ENCODE measurements at places on chromosomes 11 and 22. TPM values are rescaled to one million over a fixed set of nuclear protein-coding genes. Genes with fewer than 3 reads are reported as not detected.

TMEM25 gene
- total RNA-seq = 53.6 TPM

GRCh38 chr11:14857621-14858020 is 34.4 kb downstream of the CYP2R1 start:
- DNase-seq = no peak

GRCh38 chr11:10392095-10393079 is 62.7 kb upstream of the AMPD3 start:
- no peak for DNase-seq

DNA sequence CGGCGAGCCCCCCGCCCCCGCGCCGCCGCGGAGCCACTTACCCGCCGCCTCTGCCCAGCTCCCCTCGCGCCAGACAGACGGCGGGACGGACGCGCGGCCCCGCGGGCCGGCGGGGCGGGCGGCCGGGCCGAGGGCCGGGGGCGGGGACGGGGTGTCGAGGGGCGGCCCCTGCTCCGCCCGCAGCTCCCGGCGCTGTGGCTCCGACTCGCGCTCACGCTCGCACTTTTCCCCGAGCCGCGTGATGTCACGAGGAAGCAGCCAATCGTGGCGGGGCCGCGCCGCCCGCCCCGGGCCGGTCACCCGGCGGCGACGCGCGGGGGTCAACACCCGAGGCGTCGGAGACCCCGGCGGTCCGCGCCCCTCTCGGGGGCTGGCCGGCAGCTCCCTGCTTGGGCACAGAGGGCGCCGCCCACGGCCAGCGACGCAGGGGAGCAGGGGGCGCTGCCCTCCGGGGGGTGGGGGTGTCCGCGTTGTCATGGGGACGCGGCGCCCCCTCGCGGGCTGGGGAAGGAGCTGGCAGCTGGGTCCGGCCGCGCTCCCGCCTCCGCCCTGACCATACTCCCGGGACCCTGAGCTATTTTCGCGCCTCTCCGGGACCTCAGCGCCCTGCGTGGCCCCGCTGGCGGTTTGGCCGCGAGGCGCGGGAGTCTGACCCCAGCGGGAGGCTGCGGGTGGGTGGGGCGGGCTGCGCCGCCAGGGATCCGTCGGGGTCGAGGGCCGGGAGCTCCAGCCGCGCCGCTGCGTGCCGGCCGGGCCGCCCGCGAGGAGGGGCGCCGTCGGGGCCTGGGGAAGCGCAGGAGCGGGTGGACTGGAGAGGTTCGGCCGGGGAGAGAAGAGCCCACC is at the start of gene CHRM4:
TSS of gene CHRM4 (minus strand) at position 199 of the 843 bp plus-strand sequence. CDS start 5,219 bp downstream, outside the sequence.
- no peak for DNase-seq

DNA sequence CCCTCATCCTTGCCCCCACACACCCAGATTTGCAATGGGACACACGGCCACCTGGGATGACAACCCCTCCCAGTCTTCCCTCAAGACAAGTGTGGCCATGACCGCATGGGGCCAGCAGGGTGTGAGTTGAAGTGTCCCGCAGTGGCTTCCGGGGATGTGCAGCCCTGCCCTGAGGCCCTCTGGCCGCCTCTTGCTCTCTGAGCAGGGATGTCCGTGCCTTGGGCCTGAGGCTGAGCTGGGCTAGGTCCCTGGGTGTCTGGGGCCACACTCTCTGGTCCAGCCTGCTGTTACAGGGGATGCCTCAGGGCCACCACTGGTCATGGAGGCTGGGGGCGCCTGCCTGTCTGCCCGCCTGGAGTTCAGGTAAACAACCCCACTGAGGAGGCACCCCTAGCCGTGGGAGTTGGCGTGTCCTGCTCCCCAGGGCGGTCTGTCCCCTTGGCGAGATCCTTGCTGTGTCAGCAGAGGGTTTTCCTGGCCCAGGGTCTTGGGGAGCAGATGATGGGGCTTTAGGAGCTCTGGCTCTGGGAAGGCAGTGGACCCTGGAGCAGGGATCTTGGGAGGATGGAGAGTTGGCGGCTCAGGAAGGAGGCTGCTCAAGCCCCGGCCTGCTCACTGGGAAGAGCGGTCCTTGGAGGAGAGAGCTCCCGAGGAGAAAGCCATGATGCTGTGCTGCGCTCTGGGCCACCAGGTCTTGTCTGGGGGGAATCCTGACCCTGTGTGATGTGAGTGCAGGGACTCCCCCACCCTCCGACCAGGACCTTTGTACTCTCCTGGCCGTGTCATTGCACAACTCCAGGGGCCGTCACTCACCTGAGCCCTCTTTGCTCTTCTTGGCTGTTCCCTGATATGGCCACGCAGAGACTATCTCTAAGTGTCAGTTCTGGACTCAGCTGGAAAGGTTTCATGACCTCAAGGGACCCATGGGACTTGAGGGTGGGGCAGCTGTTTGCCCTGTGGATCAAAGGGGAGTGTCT is 67.9 kb downstream of the KCNQ1 start:
- no peak for DNase-seq

- peak; percentile 15 for DNase-seq
These were observed 95.4 kb upstream of the PITPNB start for GRCh38 chr22:28014211-28015045.

GP1BB gene
- total RNA-seq = 1.3 TPM

DNA sequence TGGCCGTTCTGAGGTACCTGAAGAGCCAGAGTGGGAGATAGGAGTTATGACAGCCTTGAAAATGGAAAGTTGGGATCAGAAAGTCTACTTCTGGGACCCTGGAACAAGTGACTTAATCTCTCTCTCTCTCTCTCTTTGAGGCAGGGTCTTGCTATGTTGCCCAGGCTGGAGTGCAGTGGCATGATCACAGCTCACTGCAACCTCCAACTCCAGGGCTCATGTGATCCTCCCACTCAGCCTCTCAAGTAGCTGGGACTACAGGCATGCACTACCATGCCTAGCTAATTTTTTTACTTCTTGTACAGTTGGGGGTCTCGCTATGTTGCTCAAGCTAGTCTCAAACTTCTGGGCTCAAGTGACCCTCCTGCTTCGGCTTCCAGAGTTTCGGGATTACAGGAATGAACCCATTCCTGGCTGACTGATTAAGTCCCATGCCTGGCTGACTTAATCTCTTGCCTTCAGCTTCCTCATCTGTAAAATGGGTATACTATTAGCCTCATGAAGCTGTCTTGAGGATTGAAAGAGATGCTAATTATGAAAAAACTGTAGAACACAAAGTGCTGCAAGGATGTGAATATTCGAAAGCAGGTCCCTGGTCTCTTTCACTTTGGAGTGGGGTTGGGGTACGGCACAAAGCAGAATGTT is 87.7 kb downstream of the UBASH3B start:
- no peak for DNase-seq

DNA sequence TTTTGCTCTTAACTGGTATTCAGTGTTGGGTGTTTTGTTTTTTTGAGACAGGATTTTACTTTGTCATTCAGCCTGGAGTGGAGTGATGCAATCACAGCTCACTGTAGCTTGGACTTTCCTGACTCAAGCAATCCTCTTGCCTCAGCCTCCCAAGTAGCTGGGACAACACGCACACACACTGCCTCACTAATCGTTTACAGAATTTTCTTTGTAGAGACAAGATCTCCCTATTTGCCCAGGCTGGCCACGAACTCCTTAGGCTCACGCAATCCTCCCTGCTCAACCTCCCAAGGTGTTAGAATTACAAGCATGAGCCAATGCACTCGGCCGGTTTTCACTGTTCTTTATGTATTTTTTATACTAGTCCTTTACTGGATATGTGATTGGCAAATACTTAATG is 51.0 kb upstream of the IGLL5 start:
- no peak for DNase-seq

HEPN1 gene
- not detected for total RNA-seq

NAALAD2 gene
- 1.8 TPM for total RNA-seq

SAA2 gene
- total RNA-seq = 428 TPM

HOATZ gene
- total RNA-seq = not detected

- no peak for DNase-seq
These were observed 4.0 kb downstream of the TSPAN18 start for GRCh38 chr11:44730775-44731174.

DNA sequence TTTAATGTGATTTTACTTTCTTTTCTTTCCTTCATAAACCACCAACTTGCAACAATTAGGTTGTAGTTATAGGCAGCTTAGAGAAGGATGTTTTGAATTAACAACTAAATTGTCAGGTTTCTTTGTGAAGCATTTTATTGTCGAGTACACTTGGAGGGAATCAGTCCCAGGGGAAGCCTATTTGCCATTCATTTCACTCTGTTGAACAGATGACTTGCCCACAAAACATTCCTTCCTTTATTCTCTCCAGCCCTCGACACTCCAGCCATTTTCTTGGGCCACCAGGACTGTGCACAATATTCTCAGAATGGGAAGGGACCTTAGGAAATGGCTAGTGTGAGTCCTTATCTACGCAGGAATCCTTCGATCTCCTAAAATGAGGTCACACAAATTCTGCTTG is 620.6 kb downstream of the SOX6 start:
- DNase-seq = no peak

- no peak for DNase-seq
These were observed 19.6 kb upstream of the CCDC134 start for GRCh38 chr22:41780746-41781505.

TMEM191C gene
- 1.3 TPM for total RNA-seq

ARSA gene
- 23.8 TPM for total RNA-seq

DNA sequence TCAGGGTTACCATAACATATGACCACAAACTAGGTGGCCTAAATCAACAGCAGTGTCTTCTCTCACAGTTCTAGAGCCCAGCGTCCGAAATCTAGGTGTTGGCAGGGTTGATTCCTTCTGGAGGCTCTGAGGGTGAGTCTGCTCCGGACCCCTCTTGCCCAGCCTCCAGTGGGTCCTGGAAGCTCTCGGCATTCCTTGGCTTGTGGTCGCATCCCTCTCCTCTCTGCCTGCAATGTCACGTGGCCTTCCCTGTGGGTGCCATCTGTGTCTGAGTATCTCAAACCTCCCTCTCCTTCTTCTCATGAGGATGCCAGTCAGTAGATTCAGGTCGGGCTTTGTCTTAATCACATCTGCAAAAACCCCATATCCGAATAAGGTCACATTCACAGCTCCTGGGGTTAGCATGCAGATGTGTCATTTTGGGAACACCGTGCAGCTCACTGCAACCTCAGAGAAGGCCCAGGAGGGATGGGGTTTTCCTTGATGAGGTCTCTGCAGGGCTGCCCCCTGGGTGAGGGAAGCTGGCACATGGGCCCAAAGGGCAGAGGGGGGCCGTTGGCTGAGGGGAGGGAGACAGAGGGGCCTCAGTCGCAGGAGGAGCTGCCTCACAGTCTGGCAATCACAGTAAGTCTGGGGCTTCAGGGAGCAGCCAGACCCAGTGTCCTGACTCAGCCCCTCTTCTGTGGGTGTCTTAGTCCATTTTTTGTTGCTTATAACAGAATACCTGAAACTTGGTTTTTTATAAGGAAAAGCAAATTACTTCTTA is 41.2 kb downstream of the PARVG start:
- DNase-seq = no peak

GRCh38 chr22:42310291-42311015 is 40.0 kb upstream of the TCF20 start:
- DNase-seq = no peak

- no peak for DNase-seq
These were observed 305.4 kb downstream of the ST3GAL4 start for GRCh38 chr11:126660761-126661425.

DNA sequence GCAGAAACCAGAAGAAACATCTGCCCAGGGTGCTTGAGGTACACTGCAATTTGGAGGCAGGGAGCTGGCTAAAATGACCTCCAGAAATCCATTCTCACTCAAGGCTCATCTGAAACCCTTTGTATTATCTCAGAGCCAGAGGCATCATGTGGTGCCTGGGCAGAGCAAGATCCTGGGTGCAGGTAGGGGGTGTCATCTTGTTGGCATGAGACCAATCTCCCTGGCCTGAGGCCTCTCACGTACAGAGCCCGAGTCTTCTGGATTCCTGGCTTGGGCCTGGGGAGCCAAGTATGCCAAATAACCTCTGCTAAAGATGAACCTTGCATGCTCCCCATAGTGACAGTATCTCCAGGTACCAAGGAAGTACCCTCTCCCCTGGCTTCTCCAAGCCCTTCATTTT is 2.4 kb downstream of the LMO1 start:
- DNase-seq = no peak

DNA sequence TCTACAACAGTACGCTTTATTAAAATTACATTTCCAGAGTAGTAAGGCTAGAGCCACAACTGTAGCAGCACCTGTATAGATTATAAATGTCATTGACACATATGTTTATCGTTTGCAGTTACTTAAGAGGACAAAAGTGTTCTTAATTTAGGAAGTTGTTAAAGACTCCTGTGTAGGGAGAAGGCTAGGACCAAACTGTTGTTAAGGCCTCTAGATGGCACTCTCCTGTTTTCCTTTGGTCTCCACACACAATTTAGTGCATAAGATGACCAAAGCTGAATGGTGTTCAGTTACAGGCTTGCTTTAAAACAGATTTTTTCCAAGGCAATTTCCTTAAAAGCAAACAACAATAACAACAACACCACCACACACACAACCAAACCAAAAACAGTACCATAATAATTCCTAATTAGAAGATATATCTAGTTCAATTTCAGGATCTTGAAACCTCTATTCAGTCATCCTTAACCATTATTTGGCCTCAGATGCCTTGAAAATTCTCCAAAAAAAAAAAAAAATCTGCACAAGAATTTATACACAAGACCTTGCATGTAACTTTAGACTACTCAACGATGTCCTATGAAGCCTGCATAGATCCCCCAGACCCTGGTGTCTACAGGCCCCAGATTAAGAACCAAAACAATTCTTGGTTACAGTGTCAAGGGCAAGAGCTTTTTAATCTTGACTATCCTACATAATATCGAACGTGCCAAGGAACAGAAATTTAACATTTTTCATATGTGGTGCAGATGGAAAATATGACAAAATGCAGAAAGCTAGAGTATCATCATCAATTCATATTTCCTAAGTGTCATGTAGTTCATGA is 42.6 kb upstream of the APOA1 start:
- DNase-seq = no peak

- no peak for DNase-seq
These were observed 5.1 kb downstream of the PGGHG start for GRCh38 chr11:293852-294661.

DNA sequence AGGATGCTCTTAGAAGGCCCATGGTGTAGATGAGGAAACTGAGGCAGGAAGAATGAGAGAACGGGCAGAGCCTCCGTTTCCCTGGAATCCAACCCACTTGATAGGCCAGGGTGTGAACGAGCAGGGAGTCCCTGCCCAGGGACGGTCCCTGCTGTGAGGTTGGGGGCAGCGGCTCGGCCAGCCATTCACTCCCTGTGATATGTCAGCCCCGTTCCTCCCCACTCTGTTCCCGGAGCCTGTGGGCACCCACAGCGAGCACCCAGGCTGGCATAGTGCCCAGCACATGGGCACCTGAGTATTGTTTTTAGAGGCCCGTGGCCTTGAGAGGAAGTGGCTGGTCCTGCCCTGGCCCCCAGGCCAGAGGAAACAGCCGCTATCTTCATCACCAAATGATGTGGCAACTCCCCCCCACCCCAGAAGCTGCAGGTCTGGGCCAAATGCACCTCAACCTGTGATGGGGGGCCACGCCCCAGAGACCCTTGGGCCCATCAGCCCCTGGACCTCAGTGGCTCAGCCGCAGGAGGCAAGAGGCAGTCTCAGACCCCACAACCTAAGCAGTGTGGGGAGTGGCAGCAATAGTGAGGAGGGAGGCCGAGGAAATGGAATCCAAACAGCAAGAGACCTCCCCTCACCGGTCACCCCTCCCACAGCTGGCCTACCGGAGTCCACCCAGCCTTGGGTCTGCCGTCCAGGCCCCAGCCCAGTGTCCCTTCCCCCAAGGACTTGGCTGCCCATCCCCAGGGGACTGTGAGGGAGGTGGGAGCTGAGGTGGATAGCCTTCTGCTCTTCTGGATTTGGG is 2.1 kb downstream of the ALDH3B1 start:
- no peak for DNase-seq

HBB gene
- total RNA-seq = 71.8 TPM

CRYBA4 gene
- not detected for total RNA-seq

SSTR3 gene
- total RNA-seq = not detected
